Calu3 (cell line): ENCODE measurements at places on chromosomes 13 and 19. TPM values are rescaled to one million over a fixed set of nuclear protein-coding genes. Genes with fewer than 3 reads are reported as not detected.

TPM4 gene
- 219 and 224 TPM in 2 replicates for total RNA-seq

CYP4F12 gene
- 3.8 and 8.8 TPM in 2 replicates for total RNA-seq

KLC3 gene
- total RNA-seq = 3.3 and 4.5 TPM in 2 replicates

LRRC25 gene
- total RNA-seq = not detected in 2 replicates

SIAH3 gene
- total RNA-seq = not detected in 2 replicates

- DNase-seq = no peak
- H3K36me3 ChIP-seq = no peaks in the 10 kb centered on the region
- no peak overlapping the region for H3K27ac ChIP-seq
- no peaks in the 10 kb centered on the region for H3K4me1 ChIP-seq
- no peaks in the 10 kb centered on the region for H3K27me3 ChIP-seq
- H3K4me3 ChIP-seq = no peak overlapping the region
Observed at GRCh38 chr13:59755632-59756290, 408.0 kb downstream of the DIAPH3 start.

DNA sequence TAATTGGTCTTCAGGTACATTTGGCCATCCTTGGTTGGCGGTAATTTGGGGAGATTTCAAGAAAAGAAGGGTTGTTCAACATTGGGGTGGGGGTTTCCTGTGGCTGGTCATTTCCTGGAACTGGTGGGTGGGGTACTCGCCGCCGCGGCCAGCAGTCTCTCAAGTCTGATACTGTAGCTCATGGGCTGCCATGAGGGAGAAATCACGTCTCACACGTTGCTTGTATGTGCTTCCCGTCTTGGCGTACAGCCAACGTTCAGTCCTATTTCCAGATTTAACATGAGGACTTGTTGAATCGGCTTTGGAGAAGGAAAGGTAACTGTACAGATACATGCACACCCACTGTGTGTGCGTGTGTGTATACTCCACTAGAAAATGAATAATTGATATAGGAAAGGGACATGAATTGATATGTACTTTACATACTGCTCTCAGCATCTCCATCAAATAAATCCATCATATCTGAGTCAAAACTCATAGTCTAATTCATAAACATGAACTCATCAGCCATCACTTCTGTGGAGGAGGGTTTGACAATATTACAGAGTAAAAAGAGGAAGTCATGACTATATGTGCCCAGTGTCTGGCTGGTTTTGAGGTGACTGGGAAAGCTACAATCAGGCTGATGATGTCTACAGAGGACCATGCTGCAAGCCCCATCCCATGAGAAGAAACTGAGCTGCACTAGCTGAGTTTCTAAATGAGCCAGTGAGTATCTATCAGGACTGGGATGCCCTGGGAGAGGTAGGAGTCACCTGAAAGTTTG is 418.1 kb downstream of the TSHZ3 start:
- no peaks in the 10 kb centered on the region for H3K27me3 ChIP-seq
- no peak overlapping the region for H3K4me3 ChIP-seq
- H3K36me3 ChIP-seq = no peaks in the 10 kb centered on the region
- H3K4me1 ChIP-seq = no peaks in the 10 kb centered on the region

GRCh38 chr19:41528106-41528505 is 47.9 kb upstream of the CEACAM21 start:
- no peak for DNase-seq
- H3K27ac ChIP-seq = no peak overlapping the region
- H3K4me1 ChIP-seq = peaks cover 12% of the 10 kb centered on the region
- no peaks in the 10 kb centered on the region for H3K36me3 ChIP-seq
- H3K27me3 ChIP-seq = peaks cover 91% of the 10 kb centered on the region

- H3K27me3 ChIP-seq = no peaks in the 10 kb centered on the region
- no peaks in the 10 kb centered on the region for H3K4me1 ChIP-seq
- H3K4me3 ChIP-seq = no peak overlapping the region
- DNase-seq = no peak
- H3K27ac ChIP-seq = no peak overlapping the region
- H3K36me3 ChIP-seq = no peaks in the 10 kb centered on the region
Observed at GRCh38 chr13:50740052-50740741, 103.3 kb downstream of the DLEU7 start.

DNA sequence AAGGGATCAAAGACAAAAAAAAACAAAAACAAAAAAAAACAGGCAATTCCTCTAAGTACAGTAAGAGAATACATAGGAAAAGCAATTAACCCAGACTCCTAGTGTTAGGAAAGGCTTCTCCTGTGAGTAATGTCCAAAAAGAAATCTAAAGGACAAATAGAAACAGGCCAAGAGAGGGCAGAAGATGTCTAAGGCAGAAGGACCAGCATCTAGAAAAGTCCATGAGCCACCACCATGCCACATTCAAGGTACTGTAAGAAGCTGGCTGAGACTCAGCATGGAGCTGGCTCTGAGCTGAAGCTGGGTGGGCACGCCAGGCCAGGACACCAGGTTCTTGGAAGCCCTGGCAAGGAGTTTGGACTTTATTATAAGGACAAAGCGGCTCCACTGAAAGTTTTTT is 118.1 kb upstream of the FRY start:
- H3K27ac ChIP-seq = no peak overlapping the region
- no peak overlapping the region for H3K4me3 ChIP-seq
- no peaks in the 10 kb centered on the region for H3K36me3 ChIP-seq
- H3K4me1 ChIP-seq = no peaks in the 10 kb centered on the region
- no peak for DNase-seq

DNA sequence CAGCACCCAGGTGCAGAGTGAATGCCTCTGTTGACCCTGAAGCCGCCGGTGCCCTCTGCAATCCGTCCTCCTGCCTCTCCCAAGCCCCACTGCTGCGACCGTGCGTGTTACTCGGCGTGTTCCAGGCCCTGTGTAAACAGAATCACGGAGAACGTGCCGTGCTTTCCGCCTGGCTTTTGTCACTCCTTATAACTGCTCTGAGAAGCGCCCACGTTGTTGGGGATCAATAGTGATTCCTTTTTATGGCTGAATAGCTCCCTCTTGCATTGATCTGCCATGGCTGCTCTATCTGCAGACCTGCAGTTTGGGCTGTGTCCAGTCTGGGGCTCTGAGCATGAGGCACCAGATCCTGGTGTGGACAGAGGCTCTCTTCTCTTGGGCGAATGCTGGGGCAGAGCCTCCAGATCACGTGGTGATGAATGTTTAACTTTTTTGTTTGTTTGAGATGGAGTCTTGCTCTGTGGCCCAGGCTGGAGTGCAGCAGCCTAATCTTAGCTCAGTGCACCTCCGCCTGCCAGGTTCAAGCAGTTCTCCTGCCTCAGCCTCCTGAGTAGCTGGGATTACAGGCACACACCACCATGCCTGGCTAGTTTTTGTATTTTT is 15.8 kb downstream of the ADPRHL1 start:
- no peak for DNase-seq
- no peaks in the 10 kb centered on the region for H3K27me3 ChIP-seq
- H3K27ac ChIP-seq = no peak overlapping the region
- no peaks in the 10 kb centered on the region for H3K4me1 ChIP-seq

DNA sequence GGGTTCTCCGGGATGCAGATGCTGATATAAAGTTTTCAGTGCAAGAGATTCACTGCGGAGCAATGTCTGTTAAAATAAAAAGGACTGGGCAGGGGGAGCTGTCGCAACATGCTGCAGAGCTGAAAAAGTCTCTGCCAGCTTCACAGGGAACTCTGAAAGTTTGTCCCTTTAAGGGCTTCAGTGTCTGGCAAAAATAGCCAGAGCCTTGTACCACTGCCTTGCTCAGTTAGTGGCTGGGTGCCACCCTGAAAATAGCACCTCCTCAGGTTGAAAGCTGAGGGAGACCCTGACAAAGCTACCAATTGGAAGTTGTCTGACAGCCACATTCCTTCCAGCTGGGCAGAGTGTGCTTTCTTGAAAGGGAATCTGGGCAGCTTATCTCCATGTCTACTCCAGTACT is 3.0 kb upstream of the NDFIP2 start:
- no peaks in the 10 kb centered on the region for H3K27me3 ChIP-seq
- H3K4me1 ChIP-seq = no peaks in the 10 kb centered on the region
- H3K36me3 ChIP-seq = peaks cover 18% of the 10 kb centered on the region
- no peak overlapping the region for H3K27ac ChIP-seq
- no peak for DNase-seq

DNA sequence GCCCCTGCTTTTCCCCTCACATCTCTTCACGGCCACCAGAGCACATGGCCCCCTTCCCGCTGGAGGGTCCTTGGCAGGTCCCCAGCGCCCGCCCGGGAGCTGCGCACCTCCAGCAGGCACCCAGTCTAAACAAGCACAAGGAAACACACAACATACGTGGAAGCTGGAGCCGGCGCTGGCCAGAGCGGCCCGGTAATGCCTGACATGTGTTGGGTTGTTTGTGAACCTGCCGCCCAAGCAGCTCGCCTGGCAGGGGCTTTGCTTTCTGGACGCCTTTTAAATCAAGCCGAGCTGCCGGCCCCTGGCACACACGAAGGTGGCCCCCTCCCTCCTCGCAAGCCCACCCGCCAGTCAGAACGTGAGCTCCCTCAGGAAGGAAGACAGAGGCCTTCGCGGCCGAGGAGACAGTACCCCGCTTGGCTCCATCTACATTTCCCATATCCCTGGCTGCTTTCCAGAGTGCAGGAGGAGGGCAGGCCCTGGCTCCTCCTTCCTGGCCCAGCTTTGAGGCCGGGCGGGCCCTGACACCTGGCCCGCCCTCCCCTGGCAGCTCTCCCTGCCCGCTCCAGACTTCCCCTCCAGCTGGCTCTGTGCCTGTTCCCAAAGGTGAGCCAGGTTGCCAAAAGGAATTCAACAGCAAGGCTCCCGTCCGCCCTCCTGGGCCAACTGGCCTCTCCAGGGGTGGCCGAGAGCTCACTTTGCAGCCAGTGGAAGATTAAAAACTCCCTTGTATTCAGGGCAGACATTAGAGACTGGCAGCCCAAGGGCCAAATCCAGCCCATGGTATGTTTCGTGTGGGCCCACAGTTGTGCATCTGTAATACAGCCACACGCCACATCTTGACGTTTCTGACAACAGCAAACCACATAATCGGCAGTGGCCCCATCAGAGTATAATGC is 28.7 kb downstream of the COMP start:
- no peaks in the 10 kb centered on the region for H3K36me3 ChIP-seq
- H3K27ac ChIP-seq = no peak overlapping the region
- H3K4me1 ChIP-seq = no peaks in the 10 kb centered on the region

DNA sequence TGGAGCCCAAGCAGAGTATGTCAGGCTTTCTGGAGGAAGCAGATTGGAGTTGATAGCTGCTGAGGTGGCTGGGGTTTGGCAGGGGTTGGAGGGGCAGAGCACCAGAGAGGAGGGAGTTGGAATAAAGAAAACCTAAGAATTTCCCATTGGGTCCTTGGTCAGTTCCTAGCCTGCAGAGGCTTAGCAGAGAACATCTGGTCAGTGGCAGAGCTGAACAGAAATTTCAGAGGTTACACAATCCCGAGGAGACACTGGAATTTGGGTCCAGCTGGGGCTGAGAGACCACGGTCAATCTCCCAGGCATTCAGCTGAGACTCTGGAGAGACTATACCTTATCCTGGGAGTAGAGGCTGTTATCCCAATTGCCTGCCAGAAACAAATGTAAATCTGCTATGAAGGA is 84.4 kb downstream of the DPY19L3 start:
- DNase-seq = no peak
- H3K4me3 ChIP-seq = no peak overlapping the region
- H3K4me1 ChIP-seq = no peaks in the 10 kb centered on the region
- H3K27ac ChIP-seq = no peak overlapping the region
- no peaks in the 10 kb centered on the region for H3K27me3 ChIP-seq

- H3K4me3 ChIP-seq = no peak overlapping the region
- no peak for DNase-seq
- no peak overlapping the region for H3K27ac ChIP-seq
- peaks cover 44% of the 10 kb centered on the region for H3K36me3 ChIP-seq
- H3K4me1 ChIP-seq = no peaks in the 10 kb centered on the region
Observed at GRCh38 chr19:1602091-1602707, 3.1 kb downstream of the UQCR11 start.

GRCh38 chr19:11247391-11247790 is 8.0 kb downstream of the ANGPTL8 start:
- no peak for DNase-seq
- no peak overlapping the region for H3K4me3 ChIP-seq
- H3K27ac ChIP-seq = no peak overlapping the region
- H3K36me3 ChIP-seq = peaks cover 12% of the 10 kb centered on the region
- H3K4me1 ChIP-seq = no peaks in the 10 kb centered on the region

DNA sequence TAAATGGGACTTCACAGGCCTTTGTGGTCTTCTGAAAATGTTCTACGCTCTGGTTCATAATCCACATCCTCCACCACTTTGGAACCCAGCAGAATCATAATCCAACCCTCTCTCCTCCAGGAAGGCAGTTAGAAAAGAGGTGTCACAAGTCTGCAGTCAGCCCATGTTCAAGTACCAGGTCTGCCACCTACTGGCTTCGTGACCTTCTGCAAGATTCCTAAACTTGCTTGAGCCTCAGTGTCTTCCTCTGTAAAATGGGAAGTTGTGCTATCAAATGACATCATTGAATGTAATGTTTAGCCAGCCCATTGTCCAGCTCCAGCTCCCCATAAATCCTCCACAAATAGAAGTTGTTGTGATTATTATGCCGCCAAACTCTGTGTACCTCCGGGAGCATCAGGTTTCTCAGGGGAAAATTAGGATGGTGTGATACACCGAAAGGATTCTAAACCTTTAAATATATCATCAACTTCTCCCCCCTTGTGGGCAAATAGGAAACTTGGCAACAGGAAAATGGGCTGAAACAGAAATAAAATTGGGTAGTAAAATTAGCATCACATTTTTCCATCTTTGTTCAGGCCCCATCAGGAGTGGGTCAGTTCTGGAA is 109.7 kb downstream of the NUFIP1 start:
- no peak overlapping the region for H3K27ac ChIP-seq
- DNase-seq = peak; percentile 15
- H3K4me1 ChIP-seq = no peaks in the 10 kb centered on the region
- H3K27me3 ChIP-seq = no peaks in the 10 kb centered on the region

GRCh38 chr19:49775742-49776370 is 9.1 kb downstream of the AP2A1 start:
- H3K36me3 ChIP-seq = no peaks in the 10 kb centered on the region
- no peak overlapping the region for H3K4me3 ChIP-seq
- H3K27ac ChIP-seq = no peak overlapping the region
- DNase-seq = no peak

DNA sequence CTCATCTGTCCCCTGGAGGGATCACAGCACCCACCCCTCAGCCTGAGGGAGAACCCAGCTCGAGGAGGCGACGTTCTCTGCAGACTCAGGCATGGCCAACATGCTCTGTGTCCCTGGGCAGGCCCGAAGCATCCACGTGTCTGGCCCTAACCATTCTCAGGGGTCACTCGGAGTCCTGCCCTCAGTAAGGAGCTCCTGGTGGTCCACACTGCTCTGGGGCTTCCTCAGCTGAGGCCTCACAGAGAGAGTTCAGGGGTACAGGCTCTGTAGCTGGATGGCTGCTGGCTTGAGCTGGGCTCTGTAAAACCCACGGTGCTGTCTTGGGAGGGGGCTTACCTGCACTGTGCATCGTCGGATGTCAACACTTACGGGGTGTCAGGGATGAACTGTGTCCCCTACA is 4.4 kb upstream of the SIGLEC8 start:
- no peaks in the 10 kb centered on the region for H3K4me1 ChIP-seq
- DNase-seq = no peak
- H3K27ac ChIP-seq = no peak overlapping the region
- no peaks in the 10 kb centered on the region for H3K36me3 ChIP-seq
